ENCODE measurements at places on chromosomes 1 and 21. TPM values are rescaled to one million over a fixed set of nuclear protein-coding genes. Genes with fewer than 3 reads are reported as not detected.
A peak's percentile ranks its signal among the peaks of the same experiment; 100 is the strongest.

DNA sequence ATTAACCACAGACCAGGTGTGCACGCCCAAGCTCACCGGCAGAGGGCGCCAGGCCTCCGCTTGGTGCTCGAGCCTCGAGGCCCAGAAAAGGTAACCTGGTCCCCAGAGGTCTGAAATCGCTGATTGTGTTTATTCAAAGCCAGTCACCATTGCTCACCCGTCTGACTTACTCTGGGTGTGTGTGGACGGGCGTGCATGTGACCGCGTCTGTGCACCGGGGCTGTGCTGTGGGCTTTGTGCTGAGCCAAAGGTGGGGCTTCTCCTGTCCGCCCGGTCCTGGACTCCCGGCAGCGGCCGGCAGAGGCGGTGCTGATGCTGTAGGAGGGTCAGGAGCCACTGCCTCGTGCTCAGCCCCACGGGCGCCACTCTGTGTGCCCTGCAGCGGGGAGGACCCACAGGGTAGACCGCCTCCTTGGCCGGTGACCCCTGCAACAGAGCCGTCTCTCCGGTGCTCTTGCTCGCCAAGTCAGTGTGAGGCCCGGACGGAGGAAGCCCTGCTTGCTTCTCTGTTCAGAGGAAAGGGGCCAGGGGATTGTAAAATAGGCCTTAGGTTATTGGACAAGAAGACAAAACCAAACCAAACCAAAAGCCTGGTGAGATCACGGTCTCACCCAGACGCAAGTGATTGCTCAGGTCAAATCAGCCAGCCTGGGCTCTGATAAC lies 32.0 kb upstream of the BTG2 start:
- peak; percentile 94 for DNase-seq

The TCP10L gene
- total RNA-seq, result 0.99 TPM

GRCh38 chr1:119632841-119633240 lies 15.2 kb downstream of the ZNF697 start:
- no peak for DNase-seq

GRCh38 chr21:20004367-20004766 lies 993.8 kb upstream of the NCAM2 start:
- DNase-seq, result no peak

- DNase-seq, result no peak
These were observed 101.5 kb downstream of the WDR4 start for GRCh38 chr21:42777757-42778344.

- DNase-seq, result no peak
These were observed 106.8 kb upstream of the HP1BP3 start for GRCh38 chr1:20893931-20894330.

DNA sequence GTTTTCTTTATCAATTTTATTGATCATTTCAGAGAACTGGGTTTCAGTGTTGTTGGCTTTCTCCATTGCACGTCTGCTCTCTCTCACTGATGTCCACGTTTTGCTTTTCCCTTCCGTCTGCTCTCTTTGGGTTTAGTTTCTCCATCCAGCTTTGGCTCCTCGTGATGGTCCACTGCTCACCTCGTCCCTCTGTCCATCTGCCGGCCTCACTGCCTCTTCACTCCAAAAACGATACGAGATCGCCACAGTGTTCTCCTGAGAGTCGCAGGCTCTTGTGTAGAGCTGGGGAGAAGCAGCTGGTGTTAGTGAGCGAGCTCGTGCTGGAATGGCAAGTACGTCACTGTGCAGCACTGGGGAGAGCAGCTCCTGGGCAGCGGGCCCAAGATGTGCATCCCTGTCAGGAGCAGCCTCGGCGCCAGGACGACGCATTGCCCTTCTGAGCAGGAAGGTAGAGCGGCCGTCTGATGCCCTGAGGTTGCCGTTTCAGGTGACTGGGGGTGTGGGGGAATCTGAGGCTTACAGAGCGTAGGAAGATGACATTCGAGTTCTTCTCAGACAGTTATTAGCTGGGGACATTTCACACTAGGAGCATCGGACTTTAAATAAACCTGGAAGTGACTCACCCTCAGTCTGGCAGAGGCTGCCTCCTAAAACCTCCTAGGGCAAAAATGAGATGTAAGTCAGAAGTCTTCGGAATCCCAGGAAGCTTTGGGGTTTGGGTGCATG lies 31.4 kb upstream of the PCBP3 start:
- no peak for DNase-seq

The AZIN2 gene
- total RNA-seq, result 0.21 TPM

DNA sequence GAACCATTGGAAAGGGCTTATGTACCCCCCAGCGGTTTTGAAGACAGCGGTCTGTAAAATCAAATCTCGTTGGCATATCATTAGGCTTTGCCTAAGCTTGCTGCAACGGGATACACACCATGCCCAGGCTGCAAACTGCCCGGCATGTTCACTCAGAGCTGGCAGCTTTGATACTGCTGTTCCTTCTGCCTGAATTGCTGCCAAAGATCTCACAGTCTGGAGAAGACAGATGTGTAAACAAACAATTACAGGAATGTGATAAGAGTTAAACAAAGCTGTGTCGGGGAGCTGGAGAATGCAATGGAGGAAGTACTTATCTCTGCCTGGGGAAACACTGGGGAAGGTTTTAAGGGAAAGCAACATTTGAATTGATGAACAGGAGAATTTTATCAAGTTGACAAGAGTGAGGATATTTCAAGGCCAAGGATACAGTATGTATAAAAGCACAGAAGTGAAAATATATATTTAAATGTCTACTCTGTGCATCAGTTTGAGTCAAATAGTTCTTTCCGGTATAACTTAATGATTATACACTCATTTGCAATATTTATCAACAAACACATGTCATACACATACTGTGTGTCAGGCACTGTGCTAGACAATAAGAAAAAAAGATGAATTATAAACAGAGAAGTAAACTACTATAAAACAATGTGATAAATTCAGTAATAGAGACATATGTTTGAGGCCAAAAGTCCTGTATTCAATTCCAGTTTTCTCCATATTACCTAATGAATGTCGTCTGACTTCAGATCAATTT lies 29.9 kb downstream of the CHML start:
- DNase-seq, result no peak

DNA sequence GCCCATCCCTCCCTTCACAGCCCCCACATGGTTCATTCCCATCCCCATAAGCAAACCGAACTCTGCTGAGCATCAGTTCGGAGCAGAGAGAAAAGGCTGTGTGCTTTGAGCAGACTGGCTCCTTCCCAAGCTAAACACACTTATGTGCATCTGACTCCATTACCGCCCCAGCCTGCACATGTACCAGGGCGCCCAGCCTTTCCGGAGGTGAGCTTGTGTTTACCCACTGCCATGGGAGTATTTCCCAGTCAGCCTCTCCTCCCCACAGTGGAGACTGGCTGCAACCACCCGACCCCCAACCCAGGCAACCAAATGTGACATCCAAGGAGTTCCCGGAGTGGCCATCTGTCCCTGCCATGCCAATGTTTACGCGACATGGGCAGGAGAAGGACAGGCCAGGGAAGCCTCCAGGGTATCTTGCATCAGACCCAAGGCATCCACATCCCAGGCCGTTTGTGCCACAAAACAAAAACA lies 9.4 kb downstream of the TIAM1 start:
- no peak for DNase-seq

The OR1C1 gene
- total RNA-seq, result not detected

The UMODL1 gene
- total RNA-seq, result not detected

DNA sequence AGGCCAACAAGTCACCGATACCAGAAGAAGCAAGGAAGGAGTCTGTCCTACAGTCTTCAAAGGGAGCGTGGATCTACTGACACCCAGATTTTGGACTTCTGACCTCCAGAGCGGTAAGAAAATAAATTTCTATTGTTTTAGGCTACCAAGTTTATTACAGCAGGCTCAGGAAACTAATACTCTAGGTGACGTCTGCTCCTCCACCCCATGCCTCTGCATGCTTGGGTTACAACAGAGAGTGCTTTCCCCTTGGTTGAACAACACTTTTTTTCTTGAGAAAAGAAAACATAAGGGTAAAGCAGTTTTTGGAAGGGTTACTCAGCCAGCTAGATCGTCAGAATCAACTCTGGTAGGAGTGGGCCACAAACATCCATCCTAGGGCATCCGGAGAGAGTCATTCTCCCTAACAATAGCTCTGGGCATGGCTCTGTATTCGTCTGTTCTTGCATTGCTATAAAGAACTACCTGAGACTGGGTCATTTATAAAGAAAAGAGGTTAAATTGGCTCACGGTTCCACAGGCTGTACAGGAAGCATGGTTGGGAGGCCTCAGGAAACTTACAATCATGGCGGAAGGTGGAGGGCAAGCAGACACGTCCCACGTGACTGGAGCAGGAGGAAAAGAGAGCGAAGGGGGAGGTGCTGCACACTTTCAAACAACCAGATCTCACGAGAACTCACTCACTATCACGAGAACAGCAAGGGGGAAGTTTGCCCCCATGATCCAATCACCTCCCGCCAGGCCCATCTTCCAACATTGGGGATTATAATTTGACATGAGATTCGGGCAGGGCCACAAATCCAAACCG lies 22.2 kb upstream of the DNAJC11 start:
- no peak for DNase-seq

The NR0B2 gene
- total RNA-seq, result not detected

DNA sequence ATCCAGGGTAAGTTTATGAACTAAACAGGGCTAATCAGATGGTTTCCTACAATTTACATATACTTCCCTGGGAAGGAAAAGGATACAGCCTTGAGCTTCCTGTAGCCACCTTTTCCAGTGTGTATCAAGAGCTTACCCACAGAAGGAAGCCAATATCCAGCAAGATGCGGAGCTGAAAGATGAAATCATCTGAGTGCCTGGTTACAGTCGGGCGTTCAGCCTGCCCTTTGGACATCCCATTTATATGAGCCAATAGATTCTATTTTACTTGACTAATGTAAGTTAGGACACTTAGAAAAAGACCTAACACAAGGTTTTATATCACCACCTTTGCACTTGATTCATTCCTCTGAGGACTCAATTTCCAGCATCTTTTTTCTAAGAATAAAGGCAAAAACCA lies 108.2 kb downstream of the UCHL5 start:
- DNase-seq, result no peak

GRCh38 chr1:242431786-242432185 lies 92.7 kb downstream of the PLD5 start:
- DNase-seq, result no peak

The F13B gene
- total RNA-seq, result not detected

GRCh38 chr1:227006226-227006796 lies 66.2 kb downstream of the COQ8A start:
- no peak for DNase-seq

GRCh38 chr1:183209533-183210158 lies 23.6 kb downstream of the LAMC2 start:
- no peak for DNase-seq

The PLA2G2C gene
- not detected for total RNA-seq

GRCh38 chr1:190353538-190354101 lies 124.0 kb downstream of the BRINP3 start:
- DNase-seq, result no peak

DNA sequence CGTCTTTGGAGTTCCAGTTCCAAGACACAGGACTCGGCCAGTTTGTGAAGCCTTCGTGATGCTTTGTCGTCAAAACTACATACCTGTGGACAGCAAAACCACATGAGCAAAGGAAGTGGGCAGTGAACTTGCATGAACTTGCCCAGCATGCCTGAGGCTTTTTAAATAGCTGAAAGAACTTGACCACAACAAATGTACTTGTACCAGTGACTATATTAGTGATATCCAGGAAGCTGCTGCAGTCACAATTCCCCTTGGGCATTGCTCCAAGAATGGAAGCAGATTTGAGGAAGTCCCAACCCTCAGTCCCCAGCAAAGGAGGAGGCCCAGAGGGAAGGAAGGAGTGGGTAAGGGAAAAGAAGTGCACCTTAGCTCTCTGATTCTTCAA lies 2.6 kb downstream of the FUCA1 start:
- no peak for DNase-seq

- peak; percentile 2 for DNase-seq
These were observed 33.3 kb upstream of the CFAP298 start for GRCh38 chr21:32645261-32646182.

DNA sequence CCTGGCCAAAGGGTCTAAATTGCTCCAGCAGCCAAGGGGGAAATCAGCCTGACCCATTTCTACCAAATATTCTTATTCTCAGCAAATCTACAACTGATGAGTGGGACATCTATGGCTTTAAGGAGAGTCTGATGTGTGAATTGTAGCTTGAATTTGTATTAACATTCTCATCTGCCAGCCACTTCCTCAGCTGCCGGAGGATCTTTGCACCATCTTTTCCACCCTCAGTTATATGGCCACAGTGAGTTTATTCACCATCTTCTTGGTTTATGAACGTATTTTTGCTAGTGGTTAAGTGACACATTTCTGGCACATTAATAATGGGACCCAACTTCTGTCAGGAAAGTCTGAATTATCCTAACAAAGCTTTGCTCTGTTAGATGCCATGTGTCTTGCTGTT lies 69.6 kb downstream of the COLGALT2 start:
- DNase-seq, result no peak

DNA sequence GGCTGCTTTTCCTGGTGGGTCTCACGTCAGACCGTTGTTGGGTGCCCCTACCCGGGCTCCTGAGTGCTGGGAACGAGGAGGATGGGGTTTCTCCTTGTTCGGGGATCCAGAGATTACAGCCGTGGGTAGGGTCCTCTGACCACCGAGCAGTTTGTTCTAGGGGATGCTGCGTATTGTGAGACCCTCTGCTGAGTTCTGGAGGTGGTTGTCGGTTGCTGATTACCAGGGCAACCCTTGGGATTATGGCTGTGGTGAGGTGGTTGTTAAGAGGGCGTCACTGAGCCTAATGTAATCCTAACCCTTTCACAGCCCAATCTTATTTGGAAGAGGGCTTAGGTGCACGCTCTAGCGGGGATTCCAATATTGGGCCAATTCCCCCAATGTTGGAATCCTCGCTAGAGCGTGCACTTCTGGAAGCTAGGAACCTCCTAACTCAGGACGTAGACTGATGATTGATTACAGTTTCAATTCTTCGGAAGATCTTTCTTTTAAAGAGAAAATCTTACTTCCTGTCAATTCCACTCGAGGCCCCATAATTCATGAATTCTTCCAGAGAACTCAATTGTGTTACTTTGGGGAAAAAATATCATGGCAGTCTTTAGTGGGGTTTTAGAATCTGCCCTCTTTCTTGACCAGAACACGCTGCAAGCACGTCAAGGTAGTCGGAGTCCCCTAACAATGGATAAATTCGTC lies 483 bp downstream of the TCEANC2 start:
- DNase-seq, result no peak

The EPHA2 gene
- 28.4 TPM for total RNA-seq
